ENCODE measurements at places on chromosomes 1 and 21. TPM values are rescaled to one million over a fixed set of nuclear protein-coding genes. Genes with fewer than 3 reads are reported as not detected.

Gene GOLPH3L
- 101 TPM for total RNA-seq

Gene SELP
- 3.3 TPM for total RNA-seq

Gene MYBPH
- not detected for total RNA-seq

Gene TRIM67
- total RNA-seq = 0.03 TPM

Gene RGS8
- total RNA-seq = not detected

Gene TNFRSF14
- total RNA-seq = 111 TPM

Gene OR2T3
- not detected for total RNA-seq

Gene SLC16A4
- 2.0 TPM for total RNA-seq

Gene PPOX
- total RNA-seq = 13.4 TPM

Gene OR6K3
- total RNA-seq = not detected

Gene OR2T33
- not detected for total RNA-seq

Gene TMIGD3
- 0.42 TPM for total RNA-seq

Gene FCRLA
- total RNA-seq = 0.30 TPM

Gene VASH2
- total RNA-seq = 1.6 TPM

Gene IL20
- total RNA-seq = not detected

Gene CFHR5
- total RNA-seq = not detected

Gene ALG6
- 12.4 TPM for total RNA-seq

Gene OR10J4
- not detected for total RNA-seq
